ENCODE measurements at places on chromosomes 13 and 19.
A peak's percentile ranks its signal among the peaks of the same experiment; 100 is the strongest.

DNA sequence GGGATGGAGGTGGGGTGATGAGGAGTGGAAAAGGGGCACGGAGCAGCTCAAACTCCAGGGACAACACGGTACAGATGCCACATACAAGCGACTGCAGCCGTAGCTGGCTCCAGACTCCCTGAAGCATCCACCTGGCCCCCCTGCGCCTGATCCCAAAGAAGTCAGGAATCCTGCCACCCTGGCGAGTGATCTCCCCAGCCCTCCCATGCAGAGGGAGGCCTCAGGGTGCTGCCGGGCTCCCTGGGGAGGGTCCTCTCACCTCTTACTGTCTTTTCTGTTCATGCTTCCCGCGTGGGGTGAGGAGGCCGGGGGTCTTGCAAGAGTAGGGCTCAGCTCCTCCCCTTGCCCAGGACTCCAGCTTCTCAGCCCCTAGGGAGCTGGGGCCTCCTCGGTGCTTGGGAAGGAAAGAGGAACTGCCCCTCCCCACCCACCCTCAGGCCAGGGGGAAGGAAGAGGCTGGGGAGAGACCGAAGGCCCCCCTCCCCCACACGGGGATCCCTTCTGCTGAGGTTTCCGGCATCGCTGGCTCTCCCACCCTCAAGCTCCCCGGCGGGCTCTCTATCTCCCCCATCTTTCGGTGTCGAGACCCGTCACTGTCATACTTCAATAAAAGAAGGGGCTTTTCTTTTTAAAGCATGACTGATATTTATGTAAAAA lies at the start of gene RASGRP4:
Gene RASGRP4, minus strand, starts transcription at position 410 of the 657 bp plus-strand sequence. Its CDS starts 128 bp downstream, at position 282.
- peak; percentile 45 for DNase-seq

- DNase-seq, result no peak
Measured at GRCh38 chr13:93922063-93922855, 557.2 kb downstream of the DCT start.

DNA sequence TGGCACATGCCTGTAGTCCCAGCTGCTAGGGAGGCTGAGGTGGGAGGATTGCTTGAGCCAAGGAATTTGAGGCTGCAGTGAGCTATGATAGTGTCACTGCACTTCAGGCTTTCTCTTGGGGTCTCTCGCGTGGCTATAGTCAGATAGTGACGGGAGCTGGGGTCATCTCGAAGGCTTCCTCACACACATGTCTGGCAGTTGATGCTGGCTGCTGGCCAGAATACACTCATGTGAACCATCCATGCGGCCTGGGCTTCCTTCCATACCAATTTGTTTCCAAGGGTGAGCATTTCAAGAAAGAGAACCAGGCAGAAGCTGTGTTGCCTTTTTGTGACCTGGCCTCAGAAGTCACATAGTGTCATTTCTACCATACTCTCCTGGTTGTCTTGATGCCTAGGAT lies 26.4 kb downstream of the LEUTX start:
- no peak for DNase-seq

GRCh38 chr13:23899555-23899954 lies 2.3 kb upstream of the C1QTNF9B start:
- no peak for DNase-seq

DNA sequence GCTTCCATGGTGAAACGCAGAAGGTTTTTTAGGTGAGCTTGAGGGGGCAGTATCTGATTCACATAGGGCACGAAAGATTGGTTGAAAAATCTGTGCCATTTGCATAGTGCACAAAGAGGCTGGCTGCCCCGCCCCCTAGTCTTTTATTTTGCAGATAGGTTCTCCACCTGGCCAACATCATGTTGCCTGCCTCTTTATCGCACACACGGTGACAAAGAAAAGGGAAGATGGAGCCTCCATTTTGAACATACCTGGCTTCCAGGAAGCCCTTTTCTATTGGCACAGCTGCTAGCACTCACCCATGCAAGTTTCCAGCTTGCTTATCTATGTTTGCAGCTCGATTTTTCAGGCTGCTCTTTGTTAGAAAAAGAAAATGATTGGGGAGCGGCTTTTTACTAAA lies 316.2 kb upstream of the KLHL1 start:
- DNase-seq, result peak; percentile 73

DNA sequence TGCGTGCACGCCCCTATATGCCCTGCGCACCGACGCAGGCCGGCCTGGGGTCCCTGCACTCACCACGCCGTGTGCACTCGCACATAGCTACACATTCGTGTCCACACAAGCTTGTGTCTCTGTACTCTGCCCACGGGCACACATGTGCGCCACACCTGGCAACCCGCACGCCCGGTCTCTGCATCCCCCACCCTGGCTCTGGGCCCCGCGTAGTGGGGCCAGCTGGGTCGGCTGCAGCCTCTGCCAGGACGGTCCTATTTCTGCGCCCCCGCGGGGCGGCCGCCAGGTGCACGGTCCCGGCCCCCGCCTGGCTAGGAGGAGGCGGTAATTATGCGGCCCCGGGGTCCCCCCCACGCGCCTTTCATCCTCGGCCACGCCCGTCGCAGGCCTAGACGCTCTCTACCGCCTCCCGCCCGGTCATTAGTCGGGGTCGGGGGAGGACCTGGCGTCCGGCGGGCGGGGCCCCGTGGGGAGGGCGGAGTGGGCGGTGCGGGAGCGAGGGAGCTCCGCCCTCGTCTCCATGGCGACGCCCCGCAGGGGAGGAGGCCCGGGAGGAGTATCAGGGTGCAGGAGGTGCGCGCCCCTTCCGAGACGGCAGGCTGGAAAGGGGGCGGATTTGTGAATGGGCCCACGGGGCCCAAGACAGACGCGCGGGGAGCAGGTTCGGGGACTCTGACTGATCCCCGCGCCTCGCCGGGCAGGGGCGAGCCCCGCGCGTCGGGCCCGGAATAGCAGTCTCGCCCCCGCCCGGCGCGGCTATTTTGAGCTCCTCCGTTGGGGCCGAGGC lies 2.8 kb upstream of the CIRBP start:
- peak; percentile 86 for DNase-seq

- no peak for DNase-seq
Measured at GRCh38 chr19:56271151-56271550, 1.4 kb upstream of the EDDM13 start.

GRCh38 chr13:74466864-74467263 lies 332.7 kb upstream of the KLF12 start:
- DNase-seq, result no peak

- peak; percentile 45 for DNase-seq
Measured at GRCh38 chr19:52941941-52942385, 18.7 kb upstream of the ZNF888 start.

- no peak for DNase-seq
Measured at GRCh38 chr13:29654843-29655547, 59.5 kb upstream of the SLC7A1 start.

DNA sequence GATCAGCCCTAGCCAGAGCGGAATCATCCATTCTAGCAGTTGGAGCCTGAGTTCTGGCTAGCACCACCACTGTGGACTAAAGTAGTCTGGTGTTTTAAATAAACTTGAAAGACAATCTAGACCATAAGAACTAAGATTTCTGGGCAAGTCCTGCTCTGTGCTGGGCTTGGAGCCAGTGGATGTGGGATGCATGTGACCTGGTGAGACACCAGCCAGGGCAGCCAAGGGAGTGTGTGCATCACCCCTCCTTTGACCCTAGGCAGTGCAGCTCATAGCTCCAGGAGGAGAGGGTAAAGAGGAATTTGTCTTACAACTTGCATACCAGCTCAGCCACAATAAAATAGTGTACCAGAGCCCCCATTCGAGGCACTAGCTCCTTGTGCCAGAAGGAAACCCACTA lies 21.0 kb downstream of the ITGBL1 start:
- no peak for DNase-seq

DNA sequence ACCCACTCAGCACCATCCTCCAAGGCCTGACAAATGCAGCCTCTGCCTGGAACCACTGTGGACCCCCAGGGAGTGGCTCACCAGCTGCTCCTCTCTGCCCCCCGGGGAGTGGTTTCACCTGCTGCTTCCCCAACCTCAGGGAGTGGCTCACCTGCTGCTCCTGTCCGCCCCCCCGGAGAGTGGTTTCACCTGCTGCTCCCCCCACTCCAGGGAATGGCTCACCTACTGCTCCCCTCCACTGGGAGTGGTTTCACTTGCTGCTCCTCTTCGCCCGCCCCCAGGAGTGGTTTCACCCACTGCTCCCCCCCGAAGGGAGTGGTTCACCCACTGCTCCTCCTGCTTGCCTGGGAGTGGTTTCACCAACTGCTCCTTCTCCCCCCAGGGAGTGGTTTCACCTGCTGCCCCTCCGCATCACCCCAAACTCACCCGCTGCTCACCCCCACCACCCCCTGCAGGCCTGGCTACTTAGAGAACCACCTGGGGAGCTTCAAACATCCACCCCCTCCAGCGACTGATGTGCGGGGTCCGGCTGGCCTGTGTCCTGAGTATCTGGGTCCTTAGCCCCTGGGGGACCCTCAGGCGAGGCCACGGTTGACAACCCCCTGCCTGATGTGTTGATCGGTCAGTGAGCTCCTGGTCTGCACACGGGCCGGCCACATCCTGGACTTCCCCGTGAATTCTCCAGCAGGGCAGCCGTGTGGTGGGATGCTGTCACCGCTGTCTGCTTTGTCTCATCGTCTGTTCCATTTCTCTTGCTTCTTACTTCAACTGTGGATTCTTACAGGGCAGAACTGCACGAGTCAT lies 14.6 kb upstream of the TMEM255B start:
- DNase-seq, result no peak

- DNase-seq, result no peak
Measured at GRCh38 chr13:65656740-65657329, 1573.3 kb downstream of the PCDH9 start.

DNA sequence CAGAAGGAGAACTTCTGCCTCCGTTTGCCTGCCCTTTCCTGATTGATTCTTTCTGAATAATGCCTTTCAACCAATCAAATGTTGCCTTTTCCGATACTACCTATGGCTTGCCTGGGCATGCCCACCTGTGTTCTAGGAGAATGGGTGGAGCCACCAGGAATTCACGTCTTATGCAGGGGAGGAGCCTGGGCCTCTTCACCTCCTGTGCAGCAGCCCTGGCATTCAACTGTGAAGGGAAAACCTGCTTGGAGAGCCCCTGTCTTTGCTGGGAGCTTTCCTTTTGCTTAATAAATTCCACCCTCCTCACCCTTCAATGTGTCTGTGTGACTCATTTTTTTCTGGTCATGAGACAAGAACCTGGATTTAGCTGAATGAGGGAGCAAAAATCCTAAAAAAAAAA lies 730.7 kb downstream of the UQCRFS1 start:
- DNase-seq, result peak; percentile 67

- DNase-seq, result no peak
Measured at GRCh38 chr13:111008351-111008750, 93.5 kb upstream of the ANKRD10 start.

DNA sequence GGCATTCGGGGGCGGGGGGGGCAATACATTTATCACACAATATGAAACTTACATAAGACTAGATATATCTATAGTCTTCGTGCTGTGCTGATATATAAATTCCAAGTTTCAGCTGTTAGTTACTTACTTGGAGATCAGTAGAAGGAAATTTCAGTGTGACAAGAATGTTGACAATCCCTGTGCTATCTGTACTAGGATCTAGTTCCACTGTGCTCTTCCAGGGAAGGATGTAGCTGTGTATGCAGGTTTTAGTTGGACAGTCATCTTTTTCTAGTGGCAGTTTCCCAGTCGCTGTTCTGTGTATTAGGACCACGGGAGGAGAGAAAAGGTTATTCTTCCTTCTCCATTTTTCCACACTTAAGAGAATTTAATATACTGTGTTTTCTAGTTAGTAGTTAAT lies 3.2 kb upstream of the TRIM13 start:
- no peak for DNase-seq

DNA sequence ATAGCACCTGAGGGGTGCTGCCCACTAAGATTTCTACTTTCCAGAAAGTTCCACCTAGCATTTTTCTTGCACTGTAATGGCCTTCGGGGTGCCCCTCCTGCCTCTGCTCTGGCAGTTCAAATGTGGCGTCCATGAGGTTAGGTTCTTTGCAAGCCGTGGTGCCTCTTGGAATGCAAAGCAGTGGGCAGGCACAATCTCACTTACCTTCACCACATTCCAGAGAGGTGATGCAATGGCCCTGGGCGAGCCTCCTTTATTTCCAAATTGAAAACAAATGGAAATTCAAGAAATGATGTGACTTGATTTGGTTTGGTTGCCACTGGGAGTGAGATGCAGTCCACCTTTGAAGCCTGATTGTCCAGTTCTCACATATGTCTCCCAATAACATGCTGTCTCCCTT lies 46.9 kb downstream of the FGF9 start:
- DNase-seq, result peak; percentile 52

GRCh38 chr19:54600212-54600611 lies 6.8 kb downstream of the LILRA1 start:
- DNase-seq, result no peak

- DNase-seq, result no peak
Measured at GRCh38 chr19:34489175-34489574, 7.6 kb downstream of the WTIP start.

- no peak for DNase-seq
Measured at GRCh38 chr13:23771552-23771951, 117.6 kb downstream of the MIPEP start.

- no peak for DNase-seq
Measured at GRCh38 chr13:112175162-112176075, 108.5 kb downstream of the SOX1 start.

GRCh38 chr19:28065026-28065425 lies 1147.9 kb downstream of the UQCRFS1 start:
- no peak for DNase-seq

GRCh38 chr13:32905063-32905863 lies 111.0 kb upstream of the KL start:
- no peak for DNase-seq

DNA sequence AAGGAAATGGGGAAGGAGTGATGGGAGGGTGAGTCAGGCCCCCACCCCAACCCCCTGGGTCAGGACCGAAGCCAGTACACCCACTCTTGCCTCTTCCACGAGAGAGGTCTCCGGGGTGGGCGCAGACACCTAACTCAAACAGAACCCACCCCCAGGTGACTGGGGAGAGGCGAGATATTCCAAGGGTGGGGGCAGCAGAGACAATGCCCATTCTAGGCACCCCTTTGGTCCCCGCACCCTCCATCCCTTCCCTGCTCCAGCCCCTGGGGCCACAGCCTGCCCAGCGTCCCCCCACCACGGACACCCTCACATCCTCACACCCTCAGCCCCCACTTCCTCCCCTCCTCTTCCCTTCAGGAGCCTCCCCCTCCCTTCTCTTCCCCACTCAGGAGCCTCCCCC lies 682 bp downstream of the ZSCAN18 start:
- no peak for DNase-seq

GRCh38 chr13:37475151-37475550 lies 123.4 kb downstream of the POSTN start:
- no peak for DNase-seq

DNA sequence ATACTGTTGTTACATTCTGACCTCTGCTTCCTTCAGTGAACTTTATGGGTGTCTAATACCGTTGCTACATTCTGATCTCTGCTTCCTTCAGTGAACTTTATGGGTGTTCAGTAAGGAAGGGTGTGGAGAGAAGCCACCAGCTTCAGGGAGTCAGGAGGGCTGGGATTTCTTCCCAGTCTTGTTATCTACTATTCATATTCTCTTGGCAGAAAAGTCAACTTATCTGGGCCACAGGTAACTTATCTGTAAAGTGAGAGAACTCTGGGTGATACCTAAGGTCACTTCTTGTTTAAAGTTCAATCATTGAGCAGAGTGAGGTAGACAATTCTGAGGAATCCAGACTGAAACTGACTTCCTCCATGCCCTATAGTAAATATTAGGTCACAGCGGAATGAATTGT lies 71.2 kb upstream of the STK24 start:
- DNase-seq, result no peak

GRCh38 chr19:39705578-39706188 lies 1.4 kb downstream of the LGALS14 start:
- DNase-seq, result no peak
